GM04503 (cell line): ENCODE measurements at places on chromosomes 16 and 17.

DNA sequence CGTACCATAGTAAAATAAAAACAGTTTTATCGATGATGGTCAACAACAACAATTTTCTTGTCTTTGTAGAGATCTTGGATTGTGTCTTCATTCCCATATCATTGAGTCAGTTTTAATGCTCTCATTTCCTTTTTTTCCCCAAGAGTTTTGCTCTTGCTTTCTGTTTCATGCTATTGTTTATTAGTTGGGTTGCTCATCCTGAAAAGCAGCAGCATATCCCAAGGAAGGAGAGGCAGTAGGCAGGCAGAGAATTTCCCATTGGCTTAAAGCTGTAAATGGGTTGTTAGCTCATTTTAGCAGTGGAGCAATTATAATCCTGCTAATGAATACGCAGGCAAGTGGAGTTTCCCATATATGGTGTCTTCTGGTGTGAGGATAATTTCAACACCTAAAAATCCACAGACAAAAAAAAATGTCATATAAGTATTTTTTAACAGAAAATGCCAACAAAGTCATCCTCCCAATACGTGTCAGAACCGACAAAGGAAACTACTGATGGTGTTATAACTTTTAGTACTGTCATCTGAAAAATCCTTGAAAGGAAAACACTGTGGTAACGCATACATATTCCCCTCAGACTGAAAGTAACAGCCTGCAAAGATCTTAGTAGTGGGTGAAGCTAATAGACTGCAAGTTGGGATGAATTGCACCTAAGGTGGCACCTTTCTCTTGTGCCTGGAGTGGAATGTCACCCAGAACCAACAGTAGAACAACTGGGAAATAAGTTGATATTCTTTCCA lies 218.3 kb downstream of the FTO start:
- DNase-seq = no peak

DNA sequence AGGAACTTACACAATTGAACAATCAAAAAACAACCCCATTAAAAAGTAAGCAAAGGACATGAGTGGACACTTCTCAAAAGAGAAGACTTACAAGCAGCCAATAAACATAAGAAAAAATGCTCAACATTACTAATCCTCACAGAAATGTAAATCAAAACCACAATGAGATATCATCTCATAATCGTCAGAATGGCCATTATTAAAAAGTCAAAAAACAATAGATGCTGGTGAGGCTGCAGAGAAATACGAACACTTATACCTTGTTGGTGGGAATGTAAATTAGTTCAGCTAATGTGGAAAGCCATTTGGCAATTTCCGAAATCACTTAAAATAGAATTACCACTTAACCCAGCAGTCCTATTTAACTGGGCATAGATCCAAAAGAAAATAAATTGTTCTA lies 301.9 kb upstream of the KCNJ16 start:
- DNase-seq = no peak

DNA sequence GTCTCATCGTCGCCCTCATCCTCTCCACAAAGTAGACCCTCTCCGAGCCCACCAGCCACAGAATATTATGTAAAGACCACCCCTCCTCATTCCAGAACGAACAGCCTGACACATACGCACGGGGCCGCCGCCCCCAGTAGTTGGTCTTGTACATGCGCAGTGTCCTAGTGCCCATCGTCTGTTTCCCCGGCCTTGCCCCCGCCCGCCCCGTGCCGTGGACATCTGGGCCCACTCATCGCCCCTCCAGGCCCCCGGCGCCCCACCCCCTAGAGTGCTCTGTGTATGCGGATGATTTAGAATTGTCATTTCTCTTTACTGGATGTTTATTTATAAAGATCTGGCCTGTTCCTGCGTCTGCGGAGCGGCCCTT lies 475 bp upstream of the AMDHD2 start:
- no peak for DNase-seq

GRCh38 chr16:10181196-10182162 lies 749 bp downstream of the GRIN2A start:
- DNase-seq = no peak

- DNase-seq = no peak
Observed at GRCh38 chr16:10870137-10870776, 6.7 kb upstream of the CIITA start.

- no peak for DNase-seq
Observed at GRCh38 chr17:19551165-19551564, 17.5 kb downstream of the SLC47A1 start.

GRCh38 chr17:35730400-35731005 lies 936 bp upstream of the RASL10B start:
- no peak for DNase-seq

- DNase-seq = peak; percentile 50
Observed at GRCh38 chr17:54948380-54948779, 20.1 kb downstream of the COX11 start.

DNA sequence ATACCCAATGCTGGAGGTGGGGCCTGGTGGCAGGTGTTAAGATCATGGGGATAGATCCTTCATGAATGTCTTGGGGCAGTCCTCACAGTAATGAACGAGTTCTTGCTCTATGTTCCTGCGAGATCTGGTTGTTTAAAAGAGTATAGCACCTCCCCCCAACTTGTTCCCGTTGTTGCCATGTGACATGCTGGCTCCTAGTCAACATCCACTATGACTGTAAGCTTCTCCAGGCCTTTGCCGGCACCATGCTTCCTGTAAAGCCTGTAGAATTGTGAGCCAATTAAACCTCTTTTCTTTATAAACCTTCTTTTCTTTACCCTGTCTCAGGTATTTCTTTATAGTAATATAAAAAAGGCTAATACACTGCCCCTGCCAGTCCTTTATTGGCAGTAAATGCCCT lies 33.3 kb downstream of the RANBP10 start:
- DNase-seq = no peak

- no peak for DNase-seq
Observed at GRCh38 chr17:42000413-42001133, 16.7 kb downstream of the DNAJC7 start.

- no peak for DNase-seq
Observed at GRCh38 chr16:65392806-65393565, 271.1 kb upstream of the CDH11 start.

GRCh38 chr17:6514371-6514770 lies 42.0 kb downstream of the PITPNM3 start:
- DNase-seq = no peak

GRCh38 chr17:70558821-70559220 lies 389.5 kb downstream of the KCNJ2 start:
- no peak for DNase-seq

DNA sequence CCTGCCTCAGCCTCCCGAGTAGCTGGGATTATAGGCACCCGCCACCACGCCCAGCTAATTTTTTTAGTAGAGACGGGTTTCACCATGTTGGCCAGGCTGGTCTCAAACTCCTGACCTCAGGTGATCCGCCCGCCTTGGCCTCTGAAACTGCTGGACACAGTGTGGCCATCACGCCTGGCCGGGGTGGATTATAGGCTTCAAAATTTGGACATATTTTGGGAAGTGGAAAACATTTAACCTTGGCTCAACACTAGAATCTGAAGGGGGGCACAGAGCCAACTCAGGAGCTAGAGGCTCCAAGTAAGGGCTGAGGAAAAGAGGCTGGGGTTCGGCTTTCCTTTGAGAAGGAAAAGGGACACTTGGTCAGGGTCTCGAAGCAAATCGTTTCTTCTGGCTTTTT lies 2.2 kb upstream of the CDK5R1 start:
- DNase-seq = no peak

DNA sequence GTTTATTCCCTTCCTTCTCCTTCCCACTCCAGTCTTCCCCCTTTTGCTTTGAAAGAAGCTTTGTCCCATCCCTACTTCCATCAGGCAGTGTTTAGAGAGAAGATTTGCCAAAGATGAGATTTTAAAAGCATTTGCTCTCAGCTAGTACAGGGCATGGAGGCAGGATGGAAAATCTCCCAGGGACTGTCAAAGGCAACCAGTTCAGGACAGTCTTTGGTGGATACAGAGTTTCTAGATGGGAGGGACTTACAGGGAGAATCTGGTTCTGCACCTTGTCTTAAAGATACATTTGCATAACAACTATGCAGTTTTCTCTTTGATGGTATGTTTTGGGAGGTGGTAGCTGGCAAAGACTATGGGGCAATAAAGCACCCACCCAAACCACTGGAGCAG lies 26.2 kb downstream of the CHD9 start:
- no peak for DNase-seq
